Esophagus mucosa (tissue), 1 donor: ENCODE measurements at places on chromosomes 7 and 10.

DNA sequence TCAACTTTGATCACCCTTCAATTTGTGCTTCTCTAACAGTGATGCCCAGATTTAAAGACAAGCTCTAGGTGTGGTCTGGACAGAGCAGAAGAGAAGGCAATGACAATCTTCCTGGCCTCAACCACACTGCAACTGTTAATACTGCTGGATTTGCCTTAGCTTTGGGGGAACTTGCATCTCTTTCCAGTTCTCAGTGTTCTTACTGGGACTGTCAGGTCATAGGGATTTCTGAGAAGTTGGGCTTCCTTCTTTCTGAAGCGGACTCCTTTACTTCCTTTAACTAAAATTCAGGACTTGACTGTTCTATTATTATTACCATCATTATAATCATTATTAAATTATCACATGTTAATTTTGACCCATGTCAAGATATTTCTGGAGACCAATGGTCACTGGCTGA, 80.8 kb downstream of the OSBPL3 start:
- no peak for ATAC-seq

- ATAC-seq: no peak
These were observed 212.7 kb upstream of the KCND2 start for GRCh38 chr7:120060281-120060680.

- no peak for ATAC-seq
These were observed 214.9 kb upstream of the TCF7L2 start for GRCh38 chr10:112735041-112735695.

GRCh38 chr7:112723416-112723815, 66.8 kb downstream of the TMEM168 start:
- no peak for ATAC-seq

DNA sequence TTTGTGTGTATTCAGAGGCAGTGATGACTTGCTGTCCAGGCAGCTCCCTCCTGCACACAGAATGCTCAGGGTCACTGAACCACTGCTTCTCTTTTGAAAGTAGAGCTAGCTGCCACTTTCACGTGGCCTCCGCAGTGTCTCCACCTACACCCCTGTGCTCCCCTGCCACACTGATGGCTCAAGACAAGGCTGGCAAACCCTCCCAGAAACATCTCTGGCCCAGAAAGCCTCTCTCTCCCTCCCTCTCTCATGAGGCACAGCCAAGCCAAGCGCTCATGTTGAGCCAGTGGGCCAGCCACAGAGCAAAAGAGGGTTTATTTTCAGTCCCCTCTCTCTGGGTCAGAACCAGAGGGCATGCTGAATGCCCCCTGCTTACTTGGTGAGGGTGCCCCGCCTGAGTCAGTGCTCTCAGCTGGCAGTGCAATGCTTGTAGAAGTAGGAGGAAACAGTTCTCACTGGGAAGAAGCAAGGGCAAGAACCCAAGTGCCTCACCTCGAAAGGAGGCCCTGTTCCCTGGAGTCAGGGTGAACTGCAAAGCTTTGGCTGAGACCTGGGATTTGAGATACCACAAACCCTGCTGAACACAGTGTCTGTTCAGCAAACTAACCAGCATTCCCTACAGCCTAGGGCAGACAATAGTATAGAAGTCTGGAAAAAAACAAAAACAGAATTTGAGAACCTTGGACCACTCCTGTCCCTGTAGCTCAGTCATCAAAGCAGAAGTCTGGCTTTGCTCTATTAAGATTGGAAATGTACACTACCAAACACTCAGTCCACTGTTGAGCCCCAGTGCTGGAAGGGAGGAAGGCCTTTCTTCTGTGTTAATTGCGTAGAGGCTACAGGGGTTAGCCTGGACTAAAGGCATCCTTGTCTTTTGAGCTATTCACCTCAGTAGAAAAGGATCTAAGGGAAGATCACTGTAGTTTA, 15.8 kb downstream of the SCD start:
- ATAC-seq: no peak

DNA sequence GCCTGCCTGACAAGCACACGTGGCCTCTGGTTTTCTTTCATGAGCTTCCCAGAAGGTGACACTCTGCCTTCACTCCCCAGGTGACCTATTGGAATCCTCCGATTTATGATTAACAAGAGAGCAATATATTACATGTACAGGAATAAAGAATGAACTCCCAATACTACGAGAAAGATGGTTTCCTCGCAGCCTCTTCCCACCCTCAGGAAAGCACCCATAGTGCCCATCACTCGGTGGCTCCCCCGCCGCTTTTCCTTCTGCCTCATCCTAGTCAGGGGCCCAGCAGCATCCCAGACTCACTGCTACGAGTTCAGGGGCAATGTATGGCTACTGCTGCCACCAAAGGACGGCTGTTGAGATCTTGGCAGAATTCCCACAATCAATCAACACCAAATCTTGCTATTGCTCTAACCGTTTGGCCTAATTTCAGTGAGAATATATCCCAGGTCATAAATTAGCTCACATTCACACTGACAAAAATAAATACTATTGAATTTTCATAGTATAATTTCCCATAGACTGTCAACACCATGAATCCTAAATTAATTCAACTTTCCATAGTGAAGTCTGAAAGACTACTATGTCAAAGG, 196.3 kb downstream of the TNS3 start:
- no peak for ATAC-seq

DNA sequence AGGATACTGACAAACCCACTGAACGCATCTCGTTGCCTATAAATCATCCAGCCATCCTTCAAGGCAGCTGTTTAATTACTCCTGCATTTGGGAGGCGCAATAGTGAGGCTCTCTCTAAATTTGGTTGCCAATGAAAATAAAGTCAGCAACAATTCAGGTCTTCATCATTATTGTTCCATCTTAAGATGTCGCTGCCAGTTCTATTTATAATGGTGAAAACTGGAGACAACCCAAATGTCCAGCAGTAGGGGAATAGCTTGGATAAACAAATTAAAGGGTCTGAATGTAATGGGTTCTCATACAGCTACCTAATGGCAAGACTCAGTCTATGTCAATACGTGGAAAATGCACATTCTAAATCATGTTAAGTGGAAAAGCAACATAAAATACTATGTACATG, 120.1 kb upstream of the PLXNA4 start:
- no peak for ATAC-seq

GRCh38 chr7:12570534-12571461, at the start of gene SCIN:
TSS of gene SCIN (plus strand) at chr7:12570720. CDS start at chr7:12570787, 67 bp downstream.
- peak; percentile 48 for ATAC-seq

DNA sequence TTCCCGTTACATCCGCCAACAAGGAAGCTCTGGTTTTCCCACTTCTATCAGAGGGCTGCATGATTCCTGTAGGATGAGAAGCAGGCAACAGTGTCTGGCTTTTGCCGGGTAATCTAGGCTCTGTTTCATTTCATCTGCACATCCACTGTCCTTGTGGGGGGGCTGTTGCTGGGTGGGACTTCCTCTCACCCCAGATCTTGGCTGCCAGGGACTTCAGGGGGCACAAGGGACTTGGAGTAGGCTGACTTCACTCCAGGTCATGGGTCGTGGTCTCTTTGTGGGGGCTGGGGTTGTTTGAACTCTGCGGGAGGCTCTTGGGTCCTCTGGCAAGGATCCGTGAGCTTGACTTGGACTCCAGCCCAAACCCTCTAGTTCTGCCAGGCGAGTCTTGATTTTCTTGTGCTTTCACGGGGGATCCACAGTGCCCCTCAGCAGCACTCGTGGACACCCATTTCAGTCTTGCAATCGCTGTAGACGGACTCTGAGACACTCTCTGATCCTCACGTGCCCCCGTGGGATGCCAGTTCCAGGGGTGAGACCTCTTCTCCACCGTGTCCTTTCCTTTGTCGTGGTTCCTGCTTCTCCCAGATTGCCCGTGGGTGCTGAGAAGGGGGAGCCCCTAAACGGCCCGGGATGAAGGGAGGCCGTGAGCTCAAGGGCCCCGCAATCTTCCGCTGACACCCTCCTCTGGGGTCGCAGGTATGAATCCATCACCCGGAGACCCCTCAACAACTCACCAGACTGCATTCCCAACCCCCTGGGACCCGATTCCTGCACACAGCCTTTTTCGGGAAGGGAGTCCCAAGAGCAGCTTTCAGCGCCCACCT, 21.4 kb upstream of the ZNF273 start:
- ATAC-seq: no peak

DNA sequence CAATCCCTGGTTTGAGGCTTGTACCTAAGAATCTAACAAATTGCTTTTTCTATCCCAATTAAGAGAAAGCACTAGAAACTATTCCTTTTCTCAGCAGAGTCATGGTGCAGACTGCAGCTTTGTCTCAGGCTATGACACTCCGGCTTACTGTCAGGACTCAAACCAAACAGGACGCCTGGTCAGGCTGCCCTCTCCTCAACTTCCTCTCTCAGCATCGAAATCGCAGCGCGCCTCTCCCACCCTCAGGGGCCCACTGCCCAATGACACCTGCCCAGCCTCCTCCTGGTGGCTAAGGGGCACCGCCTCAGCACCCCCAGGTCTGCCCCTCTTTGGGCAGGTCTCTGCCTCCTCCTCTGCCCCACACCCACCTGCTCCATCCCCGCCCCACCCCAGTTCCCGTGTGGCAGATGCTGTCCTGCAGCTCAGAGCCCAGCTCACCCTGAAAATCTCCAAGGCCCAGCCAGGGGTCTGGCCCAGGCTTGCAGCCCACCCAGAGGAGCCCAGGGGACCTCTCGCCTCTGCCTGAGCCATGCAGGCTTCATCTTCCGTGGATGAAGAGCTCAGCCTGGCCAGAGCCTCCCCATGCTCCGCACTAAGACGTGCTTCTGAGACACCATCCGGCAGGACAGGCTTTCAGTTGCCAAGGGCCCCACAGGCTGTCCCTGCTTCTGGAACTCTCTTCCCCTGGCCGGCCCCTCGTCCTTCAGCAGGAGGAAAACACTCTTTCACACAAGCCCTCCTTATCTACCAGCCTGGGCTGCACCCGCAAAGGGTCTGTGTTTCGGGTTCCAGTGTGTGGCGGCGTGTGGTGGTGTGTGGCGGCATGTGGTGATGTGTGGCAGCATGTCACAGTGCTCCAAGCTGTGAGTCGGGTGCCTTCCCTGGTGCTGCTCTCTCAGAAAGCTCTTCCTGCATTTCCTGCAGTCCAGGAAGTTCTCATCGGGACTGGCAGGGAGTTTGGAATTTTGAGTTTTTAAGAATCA, 16.4 kb upstream of the PTPRN2 start:
- peak; percentile 11 for ATAC-seq

DNA sequence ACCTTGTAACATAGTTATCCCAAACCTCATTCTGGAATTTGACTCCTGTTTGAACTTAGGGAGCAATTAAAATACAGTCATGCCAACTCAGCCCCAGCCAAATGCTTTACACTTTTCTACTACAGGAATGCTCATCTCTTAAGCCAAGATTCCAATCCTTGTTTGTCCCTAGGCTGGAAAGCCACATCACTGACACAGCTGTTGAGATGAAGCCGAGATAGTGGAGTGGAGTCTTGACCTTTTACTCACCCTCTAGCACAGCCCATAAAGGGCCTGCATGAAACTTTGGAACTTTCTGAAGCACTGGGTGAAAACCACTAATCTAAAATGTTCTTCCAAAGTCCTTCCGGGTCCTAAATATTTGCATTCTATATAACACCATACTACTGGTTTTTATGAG, 247.3 kb downstream of the ETV1 start:
- ATAC-seq: no peak
